ENCODE measurements at places on chromosomes 5 and 9.

- DNase-seq: no peak
Measured at GRCh38 chr5:113039229-113039933, 62.8 kb downstream of the DCP2 start.

GRCh38 chr5:91434348-91434747 is 51.2 kb upstream of the ARRDC3 start:
- peak; percentile 31 for DNase-seq

DNA sequence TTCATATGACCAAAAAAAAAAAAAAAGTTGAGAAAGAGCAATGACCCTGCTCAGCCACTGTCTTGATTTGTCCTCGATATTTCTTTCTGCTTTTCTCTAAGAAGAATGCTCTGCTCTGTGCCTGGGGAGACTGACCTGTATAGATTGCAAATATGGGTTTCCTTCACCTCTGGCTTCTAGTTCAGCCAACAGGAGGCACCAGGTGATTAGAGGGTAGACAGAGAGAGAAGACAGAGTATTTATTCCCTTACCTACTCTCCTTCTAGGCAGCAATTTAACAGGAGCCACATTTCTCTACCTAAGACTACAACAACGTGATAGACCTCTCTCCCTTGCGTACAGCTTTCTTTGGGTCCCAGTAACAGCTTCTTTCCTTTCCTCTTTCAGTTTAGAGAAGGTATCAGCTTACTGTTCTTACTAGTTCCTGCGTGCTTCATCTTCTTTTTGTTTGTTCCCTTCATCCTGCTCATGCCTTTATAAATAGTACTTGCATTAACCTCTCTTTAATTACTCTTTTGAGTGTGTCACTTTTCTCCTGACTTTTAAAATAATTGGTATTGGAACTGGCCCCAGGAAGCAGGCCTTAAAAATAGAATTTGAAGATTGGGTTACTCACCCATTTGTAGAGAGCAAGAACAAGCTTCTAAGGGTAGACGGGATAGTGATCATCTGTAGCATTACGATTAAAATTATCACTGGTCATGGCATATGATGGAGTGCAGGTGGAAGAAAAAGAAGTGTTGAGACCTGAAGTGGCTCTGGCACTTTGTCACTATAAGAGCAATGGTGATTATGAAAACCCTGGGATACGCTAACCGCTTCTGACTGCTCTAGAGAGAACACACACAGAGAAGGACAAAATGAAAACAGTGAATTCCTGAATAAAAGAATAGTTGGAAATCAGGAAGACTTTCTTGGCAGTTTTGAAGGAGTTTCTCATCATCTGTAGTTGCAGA is 161.2 kb upstream of the FSTL4 start:
- DNase-seq: no peak

- no peak for DNase-seq
Measured at GRCh38 chr5:179812135-179812825, 5.6 kb upstream of the MGAT4B start.

- DNase-seq: no peak
Measured at GRCh38 chr5:11322133-11322532, 561.1 kb upstream of the DAP start.

- DNase-seq: no peak
Measured at GRCh38 chr5:90368454-90369246, 40.9 kb downstream of the CETN3 start.

- DNase-seq: no peak
Measured at GRCh38 chr9:114524247-114524681, 19.0 kb upstream of the WHRN start.

DNA sequence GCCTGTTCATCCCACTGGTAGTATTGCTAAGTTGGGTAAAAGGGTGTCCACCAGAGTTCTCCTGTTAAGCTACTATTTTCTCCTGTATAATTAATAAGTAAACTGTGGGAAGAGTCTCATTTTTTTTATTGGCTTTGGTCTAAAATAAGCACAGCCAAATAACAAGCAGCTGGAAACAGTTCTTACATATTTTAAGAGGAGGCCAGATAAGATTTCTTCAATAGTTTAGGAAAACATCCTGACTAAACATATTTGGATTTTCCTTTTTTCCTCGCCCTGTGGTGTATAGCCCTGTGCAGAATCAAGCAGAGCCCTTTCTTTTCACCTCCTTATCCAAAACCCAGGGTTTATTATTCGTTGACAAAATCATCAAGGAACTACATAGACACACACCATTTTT is 122.2 kb upstream of the ZNF608 start:
- DNase-seq: no peak

- no peak for DNase-seq
Measured at GRCh38 chr9:126761274-126761673, 43.6 kb upstream of the ZBTB43 start.

DNA sequence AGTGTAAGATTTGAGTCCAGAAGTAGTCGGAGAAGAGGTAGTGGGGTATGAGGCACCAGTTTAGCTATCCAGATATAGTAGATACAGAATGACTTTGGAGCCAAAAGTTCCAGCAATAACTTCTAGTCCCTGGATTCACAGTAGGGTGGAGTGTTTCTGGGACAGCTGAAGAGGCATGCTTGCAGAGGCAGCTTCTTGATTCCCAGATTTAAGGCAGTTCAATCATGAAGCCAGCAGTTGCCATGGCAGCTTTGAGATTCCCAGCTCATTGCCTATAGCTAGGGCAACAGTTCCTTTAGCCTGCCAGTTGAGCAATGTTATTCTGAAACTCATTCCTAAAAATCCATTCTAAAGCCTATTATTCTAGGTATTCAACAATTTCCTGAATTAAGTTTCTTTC is 79.2 kb downstream of the LIX1 start:
- no peak for DNase-seq

GRCh38 chr9:70672161-70672649 is 257.7 kb upstream of the KLF9 start:
- no peak for DNase-seq

GRCh38 chr5:142382186-142382585 is 57.4 kb upstream of the SPRY4 start:
- no peak for DNase-seq

DNA sequence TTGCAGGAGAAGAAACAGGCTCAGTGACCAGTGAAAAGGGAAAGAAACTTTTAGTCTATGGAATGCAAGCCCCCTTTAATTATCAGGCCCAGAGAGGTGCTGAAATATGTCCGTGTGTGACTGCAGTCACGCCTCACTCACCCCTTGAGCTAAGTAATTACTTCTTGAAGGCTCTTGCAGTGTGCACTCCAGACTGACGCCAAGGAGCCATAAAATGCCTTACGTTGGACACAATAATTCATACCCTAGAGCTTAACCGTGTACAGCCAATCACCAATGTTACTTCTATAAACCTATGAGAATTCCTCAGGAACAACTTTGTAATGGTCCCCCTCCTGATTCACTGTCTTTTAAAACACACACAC is 242.2 kb downstream of the SYK start:
- DNase-seq: no peak

DNA sequence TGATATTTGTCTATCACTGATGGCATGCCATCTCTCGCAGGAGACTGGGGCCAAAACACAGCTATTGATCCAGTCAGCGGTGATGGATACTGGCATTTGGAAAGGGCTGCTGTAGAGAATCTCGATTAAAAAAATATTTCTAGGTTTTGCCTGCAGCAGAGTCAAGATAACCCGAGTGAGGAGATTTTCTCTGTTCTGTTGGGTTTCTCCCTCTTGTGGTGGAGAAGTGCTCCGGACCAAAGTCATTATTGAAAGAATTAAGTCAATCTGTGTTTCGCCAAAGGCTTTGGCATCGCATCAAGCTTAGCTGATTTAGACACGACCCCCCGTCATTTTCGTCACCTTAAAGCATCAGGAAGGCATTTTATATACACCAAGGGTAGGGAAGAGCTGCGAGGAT is 97.1 kb upstream of the IRX2 start:
- no peak for DNase-seq

DNA sequence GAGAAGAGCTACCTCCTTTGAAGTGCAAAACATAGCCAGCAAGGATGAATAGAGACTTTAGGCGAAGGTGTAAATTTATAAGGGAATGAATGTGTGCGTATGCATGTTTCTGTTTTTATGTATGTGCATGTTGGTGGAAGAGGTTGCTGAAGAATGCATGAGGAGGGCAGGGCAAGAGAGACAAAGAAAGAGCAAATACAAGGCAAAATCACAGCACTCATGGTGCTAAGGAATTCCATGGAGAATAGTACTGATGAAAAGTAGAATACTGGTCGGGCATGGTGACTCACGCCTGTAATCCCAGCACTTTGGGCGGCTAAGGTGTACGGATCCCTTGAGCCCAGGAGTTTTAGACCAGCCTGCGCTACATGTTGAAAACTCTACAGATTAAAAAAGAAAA is 762.1 kb upstream of the PTPRD start:
- no peak for DNase-seq

DNA sequence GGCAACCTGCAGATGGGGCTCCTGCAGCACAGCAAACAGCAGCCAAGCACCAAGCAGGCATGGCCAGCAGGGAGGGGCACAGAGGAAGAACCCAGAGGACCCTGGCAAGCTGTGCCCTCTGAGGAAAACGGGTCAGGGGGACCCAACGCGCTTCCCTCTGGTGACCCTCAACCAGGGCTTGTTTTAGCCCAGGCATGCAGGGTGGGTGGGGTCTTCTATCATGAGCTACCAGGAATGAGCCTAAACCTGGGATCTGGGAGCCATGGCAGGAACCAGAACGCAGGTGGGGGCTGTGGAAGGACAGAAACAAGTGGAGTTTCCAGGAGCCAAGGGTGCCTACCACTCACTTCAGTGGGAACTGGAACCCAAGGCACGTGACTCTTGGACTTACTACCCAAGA is 20.9 kb downstream of the IPPK start:
- DNase-seq: no peak

DNA sequence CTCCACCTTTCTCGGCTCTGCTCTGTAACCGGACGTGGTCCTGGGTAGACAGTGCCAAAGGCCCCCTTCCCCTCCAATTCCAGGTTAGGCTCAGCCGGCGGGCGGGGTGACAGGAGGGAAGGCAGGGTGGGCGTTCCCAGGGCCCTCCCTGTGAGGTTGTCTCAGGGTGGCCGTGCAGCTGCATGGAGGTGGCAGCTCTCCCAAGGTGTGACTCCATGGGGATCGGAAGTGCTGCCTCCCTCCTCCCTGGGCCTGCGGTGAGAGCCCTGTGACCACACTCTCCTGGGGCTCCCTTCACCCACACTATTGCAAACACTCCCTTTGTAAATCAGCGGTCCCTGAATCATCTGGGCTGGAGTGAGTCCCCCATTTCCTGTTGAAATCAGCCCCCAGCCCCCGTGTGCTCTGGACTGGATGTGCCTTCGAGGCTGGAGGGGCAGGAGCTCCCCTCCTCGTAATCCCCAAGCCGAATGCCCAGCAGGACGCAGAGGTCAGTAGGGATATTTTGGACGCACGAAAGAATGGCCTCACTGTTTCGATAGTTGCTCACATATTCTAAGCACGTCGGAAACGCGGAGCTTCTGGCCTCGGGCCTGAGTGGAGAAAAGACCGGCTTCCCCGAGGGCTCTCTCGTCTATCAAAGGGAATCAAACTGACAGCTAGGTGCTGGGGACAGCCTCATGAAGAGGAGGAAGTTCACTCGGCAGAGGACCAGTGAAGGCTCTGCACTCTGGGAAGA is 107.6 kb upstream of the COL5A1 start:
- no peak for DNase-seq

DNA sequence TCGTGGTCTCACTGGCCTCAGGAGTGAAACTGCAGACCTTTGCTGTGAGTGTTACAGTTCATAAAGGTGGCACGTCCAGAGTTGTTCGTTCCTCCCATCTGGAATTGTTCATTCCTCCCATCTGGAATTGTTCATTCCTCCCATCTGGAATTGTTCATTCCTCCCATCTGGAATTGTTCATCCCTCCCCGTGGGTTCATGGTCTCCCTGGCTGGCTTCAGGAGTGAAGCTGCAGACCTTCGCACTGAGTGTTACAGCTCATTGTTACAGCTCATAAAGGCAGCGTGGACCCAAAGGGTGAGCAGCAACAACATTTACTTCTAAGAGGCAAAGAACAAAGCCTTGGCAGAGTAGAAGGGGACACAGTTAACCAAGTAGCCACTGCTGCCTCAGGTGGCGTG is 69.1 kb downstream of the GCNT1 start:
- no peak for DNase-seq

DNA sequence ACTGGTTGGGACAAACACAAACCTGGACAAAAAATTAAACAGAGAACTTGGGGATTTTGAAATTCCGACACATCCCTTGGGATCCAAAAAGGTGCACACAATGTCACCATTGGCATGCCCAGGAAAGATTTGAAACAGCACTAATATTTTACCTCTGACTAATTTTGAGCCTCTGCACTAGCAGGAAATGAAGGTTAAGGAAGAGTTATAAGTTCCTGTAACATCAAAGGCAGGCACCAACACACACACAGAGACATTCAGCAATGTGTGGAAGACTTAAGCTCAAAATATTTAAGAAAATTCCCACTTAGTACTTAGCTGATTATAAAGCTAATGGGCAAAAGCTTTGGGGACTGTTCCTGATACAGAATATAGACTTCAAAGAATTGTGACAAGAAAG is 247.0 kb downstream of the CDH9 start:
- DNase-seq: no peak

- DNase-seq: no peak
Measured at GRCh38 chr5:51968756-51969155, 585.5 kb downstream of the ISL1 start.

- peak; percentile 31 for DNase-seq
Measured at GRCh38 chr5:369151-369868, 47.8 kb downstream of the AHRR start.

GRCh38 chr5:54533541-54534190 is 16.1 kb downstream of the SNX18 start:
- DNase-seq: no peak

- DNase-seq: peak; percentile 42
Measured at GRCh38 chr9:36144309-36145232, 8.0 kb downstream of the GLIPR2 start.

- no peak for DNase-seq
Measured at GRCh38 chr5:179464631-179465030, 85.7 kb upstream of the RUFY1 start.

- no peak for DNase-seq
Measured at GRCh38 chr5:140151144-140152021, 23.6 kb upstream of the CYSTM1 start.

DNA sequence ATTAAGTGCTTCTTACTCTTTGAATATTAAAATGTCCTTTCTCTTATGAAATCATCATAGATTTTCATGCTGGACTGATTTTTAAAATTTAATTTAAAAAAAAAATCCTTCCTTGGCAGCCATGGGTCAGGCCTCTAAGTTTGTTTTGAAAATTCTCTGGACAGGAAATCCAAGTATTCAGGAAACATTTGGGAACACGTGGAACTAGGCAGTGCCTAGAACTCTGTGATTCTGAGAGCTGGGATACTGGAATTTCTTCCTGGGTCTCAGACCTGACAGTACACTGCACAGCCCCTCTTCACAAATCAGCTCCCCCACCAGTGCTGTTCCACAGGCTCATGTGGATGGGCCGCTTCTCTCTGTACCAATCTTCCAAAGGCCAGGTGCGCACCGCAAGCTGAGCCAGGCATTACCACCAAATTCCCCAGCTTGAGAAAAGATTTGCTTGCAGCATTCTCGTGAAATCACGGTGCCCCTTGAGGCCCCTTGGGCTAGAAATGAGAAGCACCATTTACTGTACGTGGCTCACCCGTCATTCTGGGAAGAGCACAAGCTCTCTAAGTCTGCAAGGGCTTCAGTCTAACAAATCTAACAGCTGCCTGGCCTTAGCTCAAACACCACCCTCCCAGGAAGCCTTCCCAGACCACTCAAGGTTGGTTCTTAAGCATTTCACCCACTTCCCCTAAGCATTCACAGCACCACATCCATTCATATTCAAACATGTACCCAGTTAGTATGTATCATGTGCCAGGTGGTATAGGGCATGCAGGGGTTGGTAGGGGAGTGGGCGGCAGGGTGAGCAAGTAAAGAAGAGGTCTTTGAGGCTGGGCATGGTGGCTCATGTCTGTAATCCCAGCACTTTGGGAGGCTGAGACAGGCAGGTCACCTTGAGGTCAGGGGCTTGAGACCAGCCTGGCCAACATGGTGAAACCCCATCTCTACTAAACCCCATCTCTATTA is 26.5 kb downstream of the B4GALT1 start:
- DNase-seq: no peak

All from CD4-positive, alpha-beta T cell treated with Interleukin-17A for 4 hours (primary cell).